LHCN-M2 (cell line): ENCODE measurements at places on chromosomes 7 and 10.

DNA sequence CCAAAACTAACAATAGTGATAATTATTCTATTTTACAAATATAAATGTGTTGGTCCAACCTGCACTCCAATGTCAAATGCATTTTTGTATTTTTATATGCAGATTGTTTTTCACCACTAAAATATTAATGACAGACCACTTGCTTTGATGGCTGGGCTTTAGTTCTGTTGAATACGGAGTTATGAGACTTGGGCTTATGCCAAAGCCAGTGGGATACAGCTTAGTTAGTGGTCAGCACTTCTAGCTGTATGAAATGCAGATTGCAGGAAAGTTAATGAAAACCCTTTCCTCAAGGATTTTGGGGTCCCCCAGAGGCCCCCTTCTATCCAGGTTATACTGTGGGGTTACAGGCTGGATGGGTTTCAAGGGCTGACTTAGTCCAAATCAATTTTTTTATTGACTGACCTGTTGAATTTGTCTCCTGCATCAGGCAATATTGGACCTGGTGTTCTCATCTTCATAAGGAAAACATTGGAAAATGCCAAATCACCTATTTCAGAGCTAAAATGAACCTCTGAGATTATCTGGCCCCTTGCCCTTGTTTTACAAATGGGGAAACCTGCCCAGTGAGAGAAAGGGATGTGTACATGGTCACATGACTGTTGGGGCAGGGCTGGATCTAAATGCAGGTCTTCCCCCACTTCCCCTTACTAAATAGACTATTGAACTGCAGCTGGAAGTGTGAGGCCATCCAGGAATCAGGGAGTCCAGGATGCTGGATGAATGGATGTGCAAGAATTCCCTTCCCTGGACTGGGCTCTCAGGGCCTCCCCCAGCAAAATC lies 1085.3 kb downstream of the KCNMA1 start:
- no peak for DNase-seq

DNA sequence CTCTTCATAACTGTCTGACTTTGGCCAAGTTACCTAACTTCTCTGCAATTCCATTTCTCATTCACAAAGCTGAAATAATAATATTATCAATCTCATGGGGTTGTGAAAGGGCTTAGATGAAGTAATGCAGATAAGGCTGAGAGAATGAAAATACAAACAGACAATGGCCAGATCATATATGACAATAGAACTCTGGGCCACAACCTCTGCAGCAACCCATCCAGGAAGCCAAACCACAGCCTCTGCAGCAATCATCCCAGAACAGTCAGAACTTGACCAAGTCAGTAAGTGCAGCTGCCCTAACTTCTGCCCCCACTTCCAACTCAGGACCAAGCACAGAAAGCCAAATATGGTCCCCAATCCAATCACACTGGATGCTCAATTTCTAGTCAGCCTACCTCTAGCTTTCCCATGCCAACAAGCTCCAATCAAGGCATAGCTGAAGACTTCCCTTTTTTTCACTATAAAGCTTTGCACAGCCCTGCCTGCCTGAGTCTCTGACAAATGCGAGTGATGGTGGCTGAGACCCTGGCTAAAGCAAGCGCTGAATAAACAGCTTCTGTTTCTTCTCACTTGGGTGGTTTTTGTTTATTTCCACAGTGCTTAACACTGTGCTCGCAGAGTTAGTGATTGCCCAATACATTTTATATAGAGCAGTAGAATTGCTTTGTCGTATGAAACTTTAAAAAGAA lies 34.8 kb upstream of the TNPO3 start:
- DNase-seq: peak; percentile 18

GRCh38 chr10:78996792-78997129 lies 72.0 kb upstream of the ZMIZ1 start:
- no peak for DNase-seq

GRCh38 chr7:50957431-50957830 lies 174.7 kb upstream of the GRB10 start:
- DNase-seq: no peak

DNA sequence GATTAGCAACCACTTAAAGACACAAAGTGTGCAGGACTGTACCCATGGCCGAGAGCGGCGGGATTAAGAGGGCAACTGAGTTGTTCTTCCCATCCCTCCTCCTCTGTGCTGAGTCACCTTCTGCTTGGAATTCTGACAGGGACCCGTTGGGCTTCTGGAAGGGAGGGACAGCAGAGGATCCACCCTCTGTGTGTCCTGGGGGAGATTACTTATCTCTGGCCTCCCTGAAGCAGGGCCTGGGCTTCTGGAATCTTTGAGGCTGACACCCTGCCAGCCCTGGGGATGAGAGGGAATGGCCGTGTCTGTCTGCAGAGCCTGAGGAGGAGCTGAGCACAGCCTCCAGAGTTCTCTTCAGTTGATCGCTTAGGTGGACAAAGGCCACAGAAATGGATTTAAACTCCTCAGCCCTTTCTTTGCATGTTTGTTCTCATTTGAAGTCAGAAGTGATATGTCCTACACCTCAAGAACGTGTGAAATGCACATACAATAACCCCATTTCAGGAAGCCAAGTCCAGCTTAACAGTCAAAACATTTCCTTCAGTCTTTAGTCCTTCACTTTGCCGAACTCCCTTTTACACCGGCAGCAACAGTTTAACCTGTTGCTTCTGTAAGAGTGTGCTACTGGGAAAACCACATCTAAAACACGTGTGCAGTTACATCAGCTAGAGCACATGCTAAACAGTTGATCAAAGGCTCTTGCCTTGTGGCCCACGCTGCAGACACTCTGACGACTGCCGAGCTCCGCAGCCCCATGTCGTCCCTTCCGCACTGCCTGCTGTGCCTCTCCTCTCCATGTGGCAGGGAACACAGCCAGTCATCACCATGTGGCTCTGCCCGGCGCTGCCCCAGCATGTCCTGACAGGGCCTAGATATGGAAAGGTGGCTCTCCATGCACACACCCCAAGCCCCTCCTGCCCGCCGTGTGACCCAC lies 55.7 kb downstream of the IKZF1 start:
- DNase-seq: peak; percentile 13

- no peak for DNase-seq
These were observed 11.3 kb upstream of the MRPS24 start for GRCh38 chr7:43880596-43880995.

GRCh38 chr7:50416527-50417182 lies 33.5 kb downstream of the FIGNL1 start:
- DNase-seq: no peak

DNA sequence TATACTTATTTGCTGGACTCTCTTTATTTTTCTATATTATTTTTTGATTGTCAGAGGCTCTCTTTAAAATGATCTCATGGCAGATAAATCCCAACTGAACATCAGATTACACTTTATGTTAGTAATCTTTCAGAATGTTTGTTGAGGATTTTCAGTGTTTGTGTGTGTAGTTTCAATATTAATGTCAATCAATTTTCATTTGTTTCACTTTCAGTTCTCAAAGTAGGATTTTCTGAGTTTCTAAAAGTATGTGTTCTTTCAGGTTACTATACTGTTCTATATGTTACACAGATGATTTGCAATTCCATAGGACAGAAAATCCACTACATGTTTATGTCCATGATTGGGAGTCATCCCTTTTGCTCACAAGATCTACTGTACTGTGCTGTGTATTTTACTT lies 311.9 kb upstream of the POT1 start:
- DNase-seq: no peak

DNA sequence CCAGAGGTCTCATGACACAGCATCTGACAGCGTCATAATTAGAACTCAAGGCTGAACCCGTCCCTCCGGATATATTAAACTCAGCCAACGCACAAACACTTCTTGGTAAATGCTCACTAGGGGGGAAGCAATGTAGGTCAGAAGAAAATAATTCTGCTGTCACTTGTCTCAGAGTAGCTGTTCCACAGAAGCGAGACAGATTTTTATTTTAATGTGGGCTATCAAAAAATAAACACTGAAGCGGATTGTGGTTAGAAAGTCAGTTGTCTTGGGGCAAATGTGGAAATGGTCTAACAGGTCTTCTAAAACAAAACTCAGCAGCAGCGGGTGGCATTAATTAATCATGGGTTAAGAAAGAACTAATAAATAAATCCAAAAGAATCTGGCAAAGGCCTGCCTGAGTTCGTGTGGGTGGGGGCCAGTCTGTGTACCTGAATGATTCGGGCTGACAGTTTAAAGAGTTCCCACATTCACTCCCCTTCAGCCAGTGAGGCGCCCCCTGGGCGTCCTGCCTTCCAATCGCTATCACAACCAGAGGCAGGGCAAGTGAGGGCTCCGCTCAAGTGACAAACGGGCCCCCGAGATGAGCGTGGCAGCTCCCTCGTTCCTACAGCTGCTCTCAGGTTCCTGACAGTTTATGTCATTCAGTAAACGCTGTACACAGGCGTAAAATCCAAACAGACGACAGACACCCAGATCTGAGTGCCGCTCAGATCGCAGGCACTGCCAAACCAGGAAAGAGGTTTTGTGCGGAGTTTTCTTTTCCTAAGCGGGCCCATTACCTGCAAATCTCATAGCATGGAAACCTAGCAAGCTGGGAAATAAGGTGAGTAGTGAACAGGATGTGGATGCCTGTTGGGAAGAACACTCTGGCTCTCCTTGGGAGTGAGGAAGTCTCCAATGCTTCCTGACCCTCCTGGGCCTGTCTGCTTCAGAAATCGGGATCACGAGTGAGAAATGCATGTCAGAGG lies 52.9 kb downstream of the NRAP start:
- DNase-seq: no peak

DNA sequence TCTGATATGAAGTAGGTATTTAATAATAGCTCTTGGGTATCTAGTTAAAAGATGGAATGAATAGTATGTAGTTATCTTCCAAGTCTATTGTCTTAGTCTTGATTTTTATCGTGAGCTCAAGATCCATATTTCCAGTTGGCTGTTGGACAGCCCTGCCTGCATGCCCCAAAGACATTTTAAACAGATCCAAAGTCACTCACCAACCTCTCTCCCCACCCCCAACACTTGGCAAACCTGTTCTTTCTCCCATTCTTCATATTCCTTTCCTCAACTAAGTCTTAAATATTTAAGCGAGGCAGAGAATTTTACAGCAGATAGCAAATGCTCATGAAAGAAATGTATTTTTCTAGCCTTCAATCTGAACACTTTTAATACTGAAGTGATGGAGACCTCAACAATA lies 80.7 kb upstream of the PALS2 start:
- DNase-seq: no peak

DNA sequence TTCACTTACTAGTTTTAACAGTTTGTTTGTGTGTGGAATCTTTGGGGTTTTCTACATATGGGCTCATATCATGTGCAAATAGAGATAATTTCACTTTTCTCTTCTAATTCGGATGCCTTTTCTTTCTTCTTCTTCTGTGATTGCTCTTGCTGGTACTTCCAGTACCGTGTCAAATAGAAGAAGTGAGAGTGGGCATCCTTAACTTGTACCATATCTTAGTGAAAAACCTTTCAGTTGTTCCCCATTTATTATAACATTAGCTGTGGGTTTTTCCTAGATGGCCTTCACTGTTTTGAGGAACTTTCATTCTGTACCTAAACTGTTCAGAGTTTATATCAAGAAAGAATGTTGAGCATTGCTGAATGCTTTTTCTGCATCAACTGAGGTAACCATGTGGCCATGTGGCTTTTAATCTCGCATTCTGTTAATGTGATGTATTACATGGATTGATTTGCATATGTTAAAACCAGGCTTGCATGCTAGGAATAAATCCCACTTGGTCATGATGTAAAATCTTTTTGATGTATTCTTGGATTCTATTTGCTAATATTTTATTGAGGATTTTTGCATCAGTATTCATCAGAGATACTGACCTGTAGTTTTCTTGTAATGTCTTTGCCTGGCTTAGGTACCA lies 78.7 kb downstream of the FAM107B start:
- no peak for DNase-seq

DNA sequence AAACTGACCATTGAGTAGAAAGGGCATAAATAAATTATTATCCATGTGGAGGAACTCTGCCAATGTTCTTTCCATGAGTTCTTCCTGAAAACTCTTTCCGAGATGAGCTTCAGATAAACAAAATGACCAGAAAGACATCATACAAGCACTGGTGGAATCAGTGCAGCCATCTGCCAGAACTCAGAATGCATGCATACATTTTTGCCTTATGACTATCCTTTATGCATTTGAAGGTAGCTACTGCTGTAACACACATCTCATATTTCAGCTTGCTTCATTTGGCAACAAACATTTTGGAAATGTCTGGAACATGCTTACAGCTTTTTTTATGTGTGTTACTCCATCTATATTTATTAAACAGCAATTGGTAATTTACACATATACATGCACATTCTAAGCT lies 448.9 kb downstream of the PLXDC2 start:
- no peak for DNase-seq

GRCh38 chr10:27746397-27747095 lies 927 bp upstream of the MKX start:
- DNase-seq: no peak

DNA sequence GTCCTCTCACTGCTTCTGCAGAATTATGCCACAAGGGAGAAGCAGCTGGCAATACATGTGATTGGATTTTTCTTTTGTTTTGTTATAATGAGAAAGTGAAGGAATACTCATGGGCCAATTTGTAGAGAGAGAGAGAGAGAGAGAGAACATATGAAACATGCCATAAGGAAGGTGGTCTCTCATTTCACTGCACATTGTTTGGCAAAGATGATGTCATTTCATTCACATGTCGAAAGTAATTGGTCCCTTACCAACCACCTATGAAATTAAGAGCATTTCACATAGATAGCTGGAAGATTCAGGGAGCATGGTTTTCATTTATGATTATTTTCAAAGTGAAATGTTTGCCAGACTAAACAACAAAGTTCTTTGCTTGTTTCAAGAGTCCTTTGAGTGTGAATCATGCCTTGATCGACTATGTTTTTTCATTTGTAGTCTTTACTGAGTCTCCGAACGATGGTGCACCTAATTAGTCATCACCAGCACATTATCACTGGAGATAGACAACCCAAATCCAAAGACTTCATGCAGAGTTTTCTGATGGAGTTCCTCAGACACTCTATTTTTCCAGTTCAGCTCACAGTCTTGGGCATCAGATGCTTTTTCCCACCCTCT lies 130.1 kb upstream of the ZEB1 start:
- no peak for DNase-seq

DNA sequence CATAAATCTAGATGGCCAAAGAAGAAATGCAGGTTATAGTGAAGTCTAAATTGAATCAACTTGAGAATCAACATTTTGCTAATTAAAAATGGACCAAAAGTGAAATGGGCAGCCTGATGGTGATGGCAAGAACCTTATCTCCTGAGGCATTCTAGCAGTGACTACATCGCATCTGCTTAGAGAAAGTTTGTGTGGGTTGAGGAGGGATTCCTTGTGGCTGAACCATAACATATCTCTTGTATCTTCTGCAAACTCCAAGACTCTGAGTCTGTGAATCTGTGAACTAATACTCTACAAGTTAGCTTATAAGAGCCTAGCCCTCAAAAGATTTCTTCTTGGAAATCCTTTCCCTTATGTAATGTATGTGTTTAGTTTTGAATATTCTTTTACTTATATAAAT lies 85.6 kb downstream of the PRKG1 start:
- no peak for DNase-seq

- peak; percentile 49 for DNase-seq
These were observed 72.4 kb upstream of the LOXL4 start for GRCh38 chr10:98340261-98340939.

DNA sequence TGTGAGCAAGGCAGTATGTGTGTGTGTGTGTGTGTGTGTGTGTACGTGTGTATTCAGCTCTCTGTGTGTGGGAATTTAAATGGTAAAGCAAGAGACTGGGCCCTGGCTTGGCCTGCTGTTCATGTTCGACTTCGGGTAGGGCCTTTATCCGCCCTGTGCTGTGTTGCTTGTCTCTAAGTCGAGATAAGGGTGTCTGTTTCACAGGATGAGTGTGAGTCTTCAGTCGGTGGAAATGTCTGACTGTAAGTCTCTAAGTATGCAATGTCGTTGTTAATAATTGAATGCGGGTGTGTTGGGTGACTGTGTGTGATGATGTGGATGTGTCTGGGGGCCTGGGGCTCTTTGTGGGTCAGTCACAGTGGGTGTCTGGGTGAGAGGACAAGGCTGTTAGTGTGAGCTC lies 34.8 kb downstream of the HIF1AN start:
- no peak for DNase-seq
